ENCODE measurements at places on chromosomes 7 and 10.

GRCh38 chr7:117349570-117349969 lies 26.7 kb upstream of the WNT2 start:
- no peak for DNase-seq

DNA sequence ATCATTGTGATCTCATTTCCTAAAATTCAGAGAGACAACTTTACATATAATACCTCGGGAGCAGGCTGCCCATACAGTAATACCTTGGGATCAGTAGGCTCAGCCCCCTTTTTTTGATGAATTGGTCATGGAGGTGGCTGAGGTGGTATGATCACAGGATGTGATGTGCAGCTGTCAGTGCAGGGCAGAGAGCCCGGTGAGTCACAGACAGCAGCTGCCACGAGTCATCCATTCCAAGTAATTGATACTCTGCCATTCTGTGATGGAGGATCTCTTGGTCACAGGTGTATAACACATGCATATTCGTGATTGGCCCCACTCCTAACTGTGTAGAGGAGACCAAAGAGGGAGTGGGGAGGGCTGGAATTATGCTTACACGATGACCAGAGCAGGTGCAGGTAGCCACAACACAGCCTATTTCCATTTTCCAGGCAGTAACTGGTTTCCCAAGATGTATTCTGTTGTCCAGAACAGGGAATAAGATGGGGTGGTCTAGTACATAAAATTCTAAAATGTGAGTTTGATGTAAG lies 14.1 kb downstream of the NRCAM start:
- DNase-seq = no peak

- DNase-seq = no peak
These were observed 4.5 kb upstream of the GATA3 start for GRCh38 chr10:8049865-8050555.

- no peak for DNase-seq
These were observed 90.9 kb downstream of the NEURL1 start for GRCh38 chr10:103584216-103585010.

DNA sequence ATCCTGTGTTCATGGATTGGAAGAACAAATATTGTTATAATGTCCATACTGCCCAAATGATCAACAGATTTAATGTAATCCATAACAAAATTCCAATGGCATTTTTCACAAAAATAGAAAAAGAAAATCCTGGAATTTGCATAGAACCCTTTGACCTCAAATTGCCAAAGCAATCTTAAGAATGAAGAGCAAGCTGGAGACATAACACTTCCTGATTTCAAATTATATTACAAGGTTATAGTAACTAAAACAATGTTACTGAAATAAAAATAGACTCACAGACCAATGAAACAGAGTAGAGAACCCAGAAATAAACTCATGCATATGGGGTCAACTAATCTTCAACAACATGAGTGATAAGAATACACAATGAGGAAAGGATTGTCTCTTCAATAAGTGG lies 302.5 kb downstream of the PHTF2 start:
- no peak for DNase-seq

- DNase-seq = no peak
These were observed 32.2 kb downstream of the KCNH2 start for GRCh38 chr7:150945853-150946420.
